ENCODE measurements at places on chromosomes 6 and 20.
A peak's percentile ranks its signal among the peaks of the same experiment; 100 is the strongest.

DNA sequence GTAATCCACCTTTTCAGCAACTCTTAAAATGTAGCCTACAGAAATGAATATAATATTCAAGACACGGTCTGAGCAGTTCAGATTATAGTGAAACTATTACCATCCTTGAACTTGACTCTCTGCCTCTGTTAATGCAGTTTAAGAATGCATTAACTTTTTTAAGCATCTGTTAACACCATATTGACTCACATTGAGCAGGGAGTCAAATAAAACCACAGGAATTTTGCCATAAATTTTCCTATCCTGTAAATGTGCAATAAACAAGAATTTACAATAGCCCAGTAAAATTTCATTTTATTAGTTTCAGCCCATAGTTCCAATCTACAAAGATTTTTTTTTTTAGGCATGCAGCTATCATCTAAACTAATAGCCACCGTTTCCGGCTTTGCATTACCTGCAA is 239.2 kb upstream of the DEFB112 start:
- DNase-seq: no peak

GRCh38 chr20:3248167-3248992 is 9.4 kb upstream of the SLC4A11 start:
- DNase-seq: no peak

- peak; percentile 26 for DNase-seq
These were observed 2.2 kb downstream of the QKI start for GRCh38 chr6:163416557-163417253.

- no peak for DNase-seq
These were observed 22.9 kb downstream of the HLA-DRA start for GRCh38 chr6:32462609-32463008.

- no peak for DNase-seq
These were observed 18.3 kb downstream of the C20orf173 start for GRCh38 chr20:35510951-35511735.

GRCh38 chr20:48706116-48706656 is 121.6 kb downstream of the PREX1 start:
- DNase-seq: no peak

DNA sequence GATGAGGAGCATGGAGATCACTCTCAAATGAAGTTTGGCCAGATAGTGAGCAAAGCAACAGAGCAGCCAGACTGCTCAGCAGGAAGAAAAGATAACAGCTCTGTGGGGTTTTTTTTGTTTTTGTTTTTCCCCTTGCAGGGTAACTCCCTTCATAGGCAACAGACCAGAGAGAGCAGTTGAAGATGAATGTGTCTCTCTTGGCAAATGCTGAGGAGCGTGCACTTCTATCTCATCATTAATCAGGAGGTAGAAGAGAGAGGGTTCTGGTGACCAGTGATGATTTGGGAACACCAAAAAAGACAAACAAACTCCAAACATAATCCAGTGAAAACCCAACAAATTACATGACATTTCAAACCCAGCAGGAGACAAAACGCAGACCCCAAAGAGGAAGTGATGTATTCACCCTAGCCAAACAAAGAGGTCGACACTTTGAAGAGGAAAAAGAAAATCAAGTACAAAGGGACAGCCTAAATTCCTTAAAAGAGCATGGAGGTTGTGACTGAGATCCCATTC is 66.2 kb upstream of the RREB1 start:
- DNase-seq: no peak

DNA sequence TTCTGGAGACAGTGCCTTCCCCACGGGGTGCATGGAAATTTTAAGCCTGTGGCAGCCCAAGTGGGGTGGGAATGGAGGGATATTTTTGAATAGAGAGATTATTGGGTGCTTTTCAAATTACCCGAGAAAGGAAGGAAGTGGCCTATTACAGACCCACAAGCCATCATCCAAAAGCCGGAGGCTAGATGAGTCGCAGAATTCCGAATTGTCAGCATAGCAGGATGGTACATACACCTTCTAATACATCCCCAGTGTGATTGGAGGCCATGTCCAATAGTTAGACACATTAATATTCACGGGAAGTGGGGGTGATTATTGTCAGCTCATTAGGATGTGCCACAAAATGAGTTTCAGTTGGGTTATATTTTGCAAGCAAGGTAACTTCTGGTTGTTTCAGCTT is 133.0 kb downstream of the FIG4 start:
- no peak for DNase-seq

DNA sequence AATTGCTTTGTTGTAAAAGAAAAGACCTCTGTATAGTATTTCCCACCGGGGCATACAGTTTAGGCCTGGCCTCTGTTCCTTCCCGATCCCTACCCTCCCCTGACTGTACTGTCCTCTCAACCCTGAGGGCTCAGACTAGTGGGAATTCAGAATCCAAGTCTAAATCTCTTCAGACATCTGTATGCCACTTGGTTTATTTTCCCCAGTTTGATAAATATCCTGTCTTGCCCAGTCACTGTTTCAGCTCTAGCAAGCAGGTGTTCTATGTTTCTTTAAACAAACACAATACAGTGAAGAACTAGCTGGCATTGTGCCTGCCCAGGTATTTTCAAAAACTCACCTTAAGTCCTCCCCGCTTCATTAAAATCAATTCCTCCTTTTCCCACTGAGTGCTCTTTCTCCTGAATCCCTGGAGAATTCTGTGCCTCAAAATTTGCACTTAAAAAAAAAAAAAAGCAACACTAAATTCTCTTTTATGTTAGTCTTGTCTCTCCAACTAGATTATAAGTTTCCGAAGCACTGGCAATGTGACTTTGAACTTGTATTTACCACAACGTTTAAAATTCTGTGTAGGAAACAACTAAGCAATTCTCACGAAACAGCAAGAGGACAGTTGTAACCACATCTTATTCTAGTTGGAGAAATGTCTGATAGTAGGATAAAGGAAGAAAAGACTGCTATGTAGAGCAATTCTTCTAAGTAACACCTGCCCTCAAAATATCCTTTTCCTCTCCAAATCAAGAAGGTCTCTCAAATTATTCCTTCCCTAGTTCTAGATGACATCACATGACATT is 112.0 kb upstream of the CARMIL1 start:
- DNase-seq: no peak

DNA sequence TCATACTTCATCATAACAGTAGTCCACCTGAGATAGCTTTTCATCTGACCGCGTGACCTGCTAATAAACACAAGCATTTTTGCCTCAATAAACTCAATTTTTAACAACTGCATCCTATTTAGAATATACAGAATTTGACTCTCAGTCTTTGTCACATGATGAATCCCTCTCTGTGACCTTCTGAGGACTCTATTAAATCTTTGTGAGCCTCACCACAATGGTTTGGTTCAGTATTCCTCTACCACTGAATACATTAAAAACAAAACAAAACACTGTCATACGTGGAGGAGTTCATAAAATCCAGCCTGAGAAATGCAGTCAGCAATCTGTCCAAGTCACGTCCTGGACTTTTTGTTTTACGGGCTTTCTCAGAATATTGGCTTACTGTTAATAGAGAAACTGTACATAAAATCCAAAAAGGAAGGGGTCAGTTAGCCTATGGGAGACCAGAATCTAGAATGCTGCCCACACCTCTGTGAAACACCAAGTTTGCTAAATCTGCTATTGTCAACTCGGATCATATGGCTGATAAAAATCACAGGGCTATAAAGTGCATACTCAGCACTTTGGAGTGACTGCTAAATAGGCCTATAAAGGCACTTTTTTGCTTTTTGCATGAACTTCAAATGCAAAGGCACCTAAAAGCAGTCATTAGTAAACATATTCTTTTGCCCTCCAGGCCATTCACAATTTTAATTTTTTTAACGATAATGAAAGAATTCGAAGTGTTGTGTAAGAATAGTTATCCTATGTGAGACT is 190.3 kb upstream of the HDDC2 start:
- DNase-seq: no peak

DNA sequence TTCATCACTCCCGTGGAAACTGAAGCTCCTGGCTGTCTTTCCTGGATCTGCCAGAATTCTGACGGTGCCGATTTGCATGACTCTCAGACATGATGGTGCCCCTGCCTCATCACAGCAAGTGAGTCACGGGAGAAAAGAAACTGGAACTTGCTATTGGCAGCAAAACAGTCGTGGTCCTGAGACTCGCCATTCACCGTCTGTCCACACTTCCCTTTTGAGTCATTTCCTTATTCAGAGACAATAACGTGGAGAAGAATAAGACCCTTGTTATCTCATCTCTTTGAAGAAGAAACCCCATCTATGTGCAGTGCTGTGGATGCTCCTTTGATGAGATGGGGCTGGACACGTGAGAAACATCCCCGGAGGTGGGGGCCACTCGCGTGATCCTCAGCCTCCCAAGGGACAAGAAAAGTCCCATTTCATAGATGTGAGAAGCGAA is 4.2 kb downstream of the GPR31 start:
- no peak for DNase-seq

DNA sequence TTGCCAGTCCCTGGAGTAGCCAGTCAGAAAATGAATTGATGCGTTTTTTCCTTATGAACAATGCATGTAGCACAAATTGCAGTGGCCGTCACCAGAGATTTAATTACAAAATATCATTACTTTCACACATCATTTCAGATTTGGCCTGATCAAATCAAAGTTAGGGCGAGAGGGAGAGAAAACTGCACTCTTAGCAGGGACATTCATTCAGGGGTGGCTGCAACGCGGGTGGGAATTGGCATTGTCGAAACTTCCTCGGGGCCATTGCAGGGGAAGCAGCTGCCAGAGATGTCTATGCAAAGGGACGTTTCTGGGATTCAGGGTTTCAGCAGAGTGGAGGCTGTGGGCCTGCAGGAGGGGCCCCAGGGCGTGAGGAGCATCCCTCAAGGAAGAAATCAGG is 76.5 kb upstream of the TOP1 start:
- DNase-seq: no peak

DNA sequence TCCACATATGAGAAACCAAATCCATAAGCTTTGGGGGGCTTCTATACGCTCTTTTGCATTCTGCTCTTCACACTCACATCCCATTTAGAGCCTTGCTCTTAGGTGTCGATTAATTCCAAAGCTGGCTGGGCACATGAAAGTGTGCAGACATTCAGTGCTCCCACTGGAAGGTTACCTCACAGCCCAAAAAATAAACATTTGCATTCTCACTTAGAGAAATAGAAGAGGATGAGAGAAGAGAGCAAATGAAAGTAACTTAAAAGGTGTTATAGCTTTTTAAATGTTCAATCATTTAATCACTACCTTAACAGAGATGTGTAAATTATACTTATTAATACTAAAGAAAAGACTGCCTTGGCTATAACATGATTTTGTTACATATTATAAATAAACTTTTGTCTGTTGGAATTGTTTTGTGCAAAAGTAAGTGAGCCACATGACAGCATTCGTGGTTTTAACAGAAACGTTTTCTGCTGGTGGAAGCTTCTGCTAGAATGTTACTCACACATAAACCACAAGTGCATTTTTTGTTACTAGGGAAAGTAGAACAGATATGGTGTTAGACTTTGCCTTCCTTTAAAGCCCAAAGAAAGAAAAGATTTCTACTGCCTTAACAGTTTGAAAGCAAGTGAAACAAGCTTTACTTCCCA is 116.7 kb downstream of the SIM1 start:
- DNase-seq: no peak

GRCh38 chr6:129890701-129891100 is 29.6 kb upstream of the TMEM244 start:
- DNase-seq: no peak

DNA sequence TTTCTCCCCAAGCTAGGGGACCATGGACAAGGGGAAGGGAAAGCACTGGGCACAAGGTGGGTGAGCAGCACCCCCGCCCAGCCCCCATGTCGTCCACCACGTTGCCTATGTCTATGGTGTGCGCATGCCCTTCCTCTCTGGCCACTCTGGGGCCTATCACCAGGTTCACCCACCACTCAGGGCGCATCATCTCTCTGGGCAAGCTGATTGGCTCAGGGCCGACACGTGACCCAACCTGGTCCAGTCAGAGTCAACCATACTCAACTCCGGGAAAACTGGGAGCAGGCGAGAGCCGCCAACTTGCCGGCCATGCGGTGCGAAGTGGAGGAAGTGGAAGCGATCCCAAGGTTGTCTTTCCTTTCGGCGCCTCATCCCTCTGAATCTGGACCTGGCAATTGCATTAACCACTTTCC is 25.9 kb downstream of the ACSS1 start:
- no peak for DNase-seq

GRCh38 chr6:105430685-105431084 is 27.8 kb upstream of the PREP start:
- DNase-seq: no peak

DNA sequence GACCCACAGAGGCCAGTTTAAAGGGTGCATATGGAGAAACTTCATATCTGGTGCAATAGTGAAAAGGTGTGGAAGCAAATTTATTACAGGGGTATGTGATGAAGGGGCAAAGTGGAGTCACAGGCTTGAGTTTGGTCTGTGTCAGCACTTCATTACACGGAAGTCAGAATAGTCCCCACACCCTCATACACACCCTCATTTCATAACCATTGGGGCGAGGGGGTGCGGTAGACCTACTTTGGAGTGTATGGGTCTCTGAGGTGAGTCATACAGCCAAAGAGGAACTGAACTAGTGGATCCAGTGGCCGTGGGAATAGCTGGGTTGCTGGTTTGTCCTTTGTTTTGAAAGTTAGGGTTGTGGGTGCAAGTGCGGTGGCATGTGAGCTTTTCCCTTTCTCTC is 3.3 kb downstream of the TM9SF4 start:
- no peak for DNase-seq

DNA sequence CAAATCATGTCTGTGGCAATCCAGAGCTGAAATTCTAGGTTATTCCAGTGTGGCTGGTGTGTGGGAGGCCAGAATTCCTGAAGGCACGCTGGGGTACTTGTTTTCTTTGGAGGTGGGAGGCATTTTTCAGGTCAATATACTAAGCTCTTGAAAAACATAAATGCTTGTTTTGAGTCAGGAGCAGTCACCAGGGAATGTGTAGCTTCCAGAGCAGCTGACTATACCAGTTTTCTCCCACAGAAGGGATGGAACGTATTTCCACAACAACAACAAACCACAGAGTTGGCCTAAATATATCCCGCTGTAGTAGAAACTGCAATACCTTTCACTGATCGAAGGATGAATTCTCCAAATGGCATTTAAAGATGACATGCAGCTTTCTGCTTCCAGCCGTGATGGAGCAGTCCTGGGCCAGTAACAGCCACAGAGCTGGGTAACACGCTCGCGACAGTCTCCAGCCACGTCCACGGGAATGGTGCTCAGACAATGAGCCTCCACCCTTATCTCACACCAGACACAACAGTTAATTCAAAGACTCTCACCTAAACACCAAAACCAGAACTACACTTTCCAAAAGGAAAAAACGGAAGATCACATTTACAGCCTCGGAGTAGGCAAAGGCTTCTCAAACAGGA is 23.2 kb downstream of the CHRNA4 start:
- DNase-seq: no peak

- DNase-seq: no peak
These were observed 8.1 kb upstream of the GUCA1A start for GRCh38 chr6:42165016-42165415.

DNA sequence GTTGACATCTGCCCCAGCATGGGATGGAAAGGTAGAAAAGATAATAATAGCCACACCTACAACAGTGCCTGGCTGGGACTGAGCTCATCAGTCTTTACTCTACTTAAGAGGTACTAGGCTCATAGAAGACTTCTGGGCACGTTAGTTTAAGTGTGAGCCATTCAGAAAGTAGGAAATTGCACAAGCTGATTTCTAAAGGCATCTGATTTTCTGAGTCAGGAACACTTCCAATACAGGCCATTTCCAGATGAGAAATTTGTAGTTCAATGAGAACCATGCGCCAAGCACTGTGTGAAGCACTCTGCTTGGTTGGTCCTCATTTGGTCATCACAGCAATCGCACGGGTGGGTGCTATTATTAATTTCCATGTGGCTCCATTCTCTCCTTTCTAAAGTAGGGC is 42.3 kb downstream of the MOCS1 start:
- DNase-seq: no peak

- DNase-seq: peak; percentile 32
These were observed 104.9 kb upstream of the PRDM1 start for GRCh38 chr6:105981002-105981887.

Data from T-helper 1 cell (primary cell).